ENCODE measurements at places on chromosomes 2 and 18. TPM values are rescaled to one million over a fixed set of nuclear protein-coding genes. Genes with fewer than 3 reads are reported as not detected.

GRCh38 chr18:13623348-13623747 is 103.0 kb downstream of the FAM210A start:
- no peaks in the 10 kb centered on the region for H3K36me3 ChIP-seq
- H3K4me3 ChIP-seq, result no peak overlapping the region
- H3K27me3 ChIP-seq, result peaks cover 16% of the 10 kb centered on the region
- DNase-seq, result no peak
- H3K27ac ChIP-seq, result no peak overlapping the region

DNA sequence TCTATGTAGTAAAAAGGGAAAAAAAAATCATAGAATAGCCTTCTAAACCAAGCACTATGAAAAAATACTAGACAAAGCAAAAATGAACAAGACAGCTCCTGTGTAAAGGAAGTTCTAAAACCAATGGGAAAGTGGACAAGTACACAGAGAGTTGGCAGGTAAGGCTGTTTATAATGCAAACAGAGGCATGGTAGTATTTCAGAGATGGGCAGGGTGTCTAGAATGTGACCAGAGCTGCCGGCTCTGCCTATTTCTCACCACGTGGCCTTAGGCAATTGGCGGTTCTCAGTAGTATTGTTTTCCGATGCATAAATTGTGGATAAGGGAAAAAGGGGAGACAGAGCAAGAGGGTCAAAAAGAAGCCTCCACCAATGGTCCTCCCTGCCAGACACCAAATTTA is 173.6 kb downstream of the ANKRD30B start:
- H3K27me3 ChIP-seq, result no peaks in the 10 kb centered on the region
- DNase-seq, result no peak
- H3K4me3 ChIP-seq, result no peak overlapping the region
- H3K4me1 ChIP-seq, result no peaks in the 10 kb centered on the region
- H3K36me3 ChIP-seq, result no peaks in the 10 kb centered on the region

DNA sequence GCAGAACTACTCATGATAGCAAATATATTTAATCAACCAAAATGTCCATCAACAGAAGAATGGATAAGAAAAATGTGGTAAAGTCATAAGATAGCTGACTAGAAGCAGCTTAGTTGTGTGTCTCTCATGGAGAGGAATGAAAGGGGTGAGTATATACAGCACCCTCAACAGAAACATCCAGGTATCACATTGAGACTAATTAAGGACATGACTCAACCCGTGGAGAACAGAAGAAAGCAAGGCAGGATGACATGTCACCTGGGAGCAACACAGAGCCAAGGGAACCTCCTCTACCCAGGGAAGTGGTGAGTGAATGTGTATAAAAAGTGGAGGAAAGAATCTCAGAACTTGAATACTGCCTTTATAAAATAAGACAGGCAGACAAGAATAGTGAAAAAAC is 1695.0 kb upstream of the CELF4 start:
- H3K4me1 ChIP-seq, result no peaks in the 10 kb centered on the region
- no peak overlapping the region for H3K27ac ChIP-seq
- no peak for DNase-seq
- no peaks in the 10 kb centered on the region for H3K27me3 ChIP-seq
- no peaks in the 10 kb centered on the region for H3K36me3 ChIP-seq

GRCh38 chr2:53768242-53768542 is 588 bp downstream of the CHAC2 start:
- peak overlapping the region; percentile 77 for H3K27ac ChIP-seq
- H3K4me3 ChIP-seq, result peak overlapping the region; percentile 90
- no peaks in the 10 kb centered on the region for H3K27me3 ChIP-seq
- H3K36me3 ChIP-seq, result peaks cover 14% of the 10 kb centered on the region
- no peak for DNase-seq

RPRM gene
- 7.3 TPM for total RNA-seq

SALL3 gene
- total RNA-seq, result 0.21 TPM

MOGAT1 gene
- 0.45 TPM for total RNA-seq

GRCh38 chr2:1598041-1598710 is 146.1 kb downstream of the PXDN start:
- H3K4me3 ChIP-seq, result no peak overlapping the region
- no peak overlapping the region for H3K27ac ChIP-seq
- no peak for DNase-seq
- peaks cover 10% of the 10 kb centered on the region for H3K4me1 ChIP-seq
- no peaks in the 10 kb centered on the region for H3K36me3 ChIP-seq

C2orf78 gene
- total RNA-seq, result not detected

DLX1 gene
- 10.0 TPM for total RNA-seq

ZNF385B gene
- total RNA-seq, result 1.1 TPM

- peaks cover 38% of the 10 kb centered on the region for H3K4me1 ChIP-seq
- no peaks in the 10 kb centered on the region for H3K27me3 ChIP-seq
- no peak overlapping the region for H3K27ac ChIP-seq
- no peak for DNase-seq
Observed at GRCh38 chr2:157260533-157261198, 3.2 kb downstream of the GALNT5 start.

- H3K36me3 ChIP-seq, result no peaks in the 10 kb centered on the region
- H3K4me1 ChIP-seq, result no peaks in the 10 kb centered on the region
- H3K27me3 ChIP-seq, result peaks cover 22% of the 10 kb centered on the region
Observed at GRCh38 chr2:102040229-102040628, 48.5 kb downstream of the IL1R2 start.

COL3A1 gene
- 1,124 TPM for total RNA-seq

ITGA4 gene
- total RNA-seq, result 0.90 TPM

GRCh38 chr18:43634994-43635393 is 357.7 kb upstream of the SYT4 start:
- no peak for DNase-seq
- H3K27ac ChIP-seq, result no peak overlapping the region
- no peaks in the 10 kb centered on the region for H3K36me3 ChIP-seq
- no peak overlapping the region for H3K4me3 ChIP-seq
- H3K27me3 ChIP-seq, result peaks cover 6% of the 10 kb centered on the region

MC5R gene
- total RNA-seq, result not detected

SNORC gene
- 7.1 TPM for total RNA-seq

RELCH gene
- total RNA-seq, result 30.6 TPM

Data from type B pancreatic cell (in vitro differentiated cells).